K562 (cell line): ENCODE measurements at places on chromosomes 5 and 9. TPM values are rescaled to one million over a fixed set of nuclear protein-coding genes. Genes with fewer than 3 reads are reported as not detected.

- H3K4me1 ChIP-seq: no peaks in the 10 kb centered on the region
- no peaks in the 10 kb centered on the region for H3K36me3 ChIP-seq
- no peak for DNase-seq
- H3K27me3 ChIP-seq: no peaks in the 10 kb centered on the region
- no peak overlapping the region for H3K4me3 ChIP-seq
Observed at GRCh38 chr5:147140558-147140957, 94.3 kb upstream of the STK32A start.

DNA sequence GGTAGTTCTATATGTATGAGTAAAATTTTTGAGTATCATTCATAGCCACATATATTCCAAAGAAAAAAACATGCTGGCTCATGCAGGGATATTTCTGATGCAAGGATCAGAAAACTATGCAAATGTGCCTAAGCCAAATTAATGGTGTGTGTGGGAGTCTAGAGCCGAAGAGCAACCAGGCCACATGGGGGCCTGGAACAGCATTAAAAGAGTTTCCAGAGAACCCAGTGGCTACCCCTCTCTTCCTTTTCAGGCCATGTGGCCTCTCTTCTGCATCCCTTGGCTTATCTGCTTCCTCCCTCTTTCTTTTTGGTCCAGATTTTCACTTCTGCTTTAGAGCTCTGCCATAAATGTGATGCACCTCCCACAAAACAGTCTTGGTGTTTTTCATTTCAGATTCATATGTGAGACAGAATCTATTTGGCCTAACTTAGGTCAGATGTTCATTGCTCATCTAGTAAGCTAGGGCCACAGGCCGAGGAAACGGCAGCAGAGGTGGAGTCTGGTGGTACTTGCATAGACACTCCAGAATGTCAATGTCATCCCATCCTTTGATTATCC lies 300.0 kb downstream of the SH3GL2 start:
- DNase-seq: no peak
- no peaks in the 10 kb centered on the region for H3K4me1 ChIP-seq
- no peak overlapping the region for H3K27ac ChIP-seq
- H3K27me3 ChIP-seq: no peaks in the 10 kb centered on the region
- H3K4me3 ChIP-seq: no peak overlapping the region

DNA sequence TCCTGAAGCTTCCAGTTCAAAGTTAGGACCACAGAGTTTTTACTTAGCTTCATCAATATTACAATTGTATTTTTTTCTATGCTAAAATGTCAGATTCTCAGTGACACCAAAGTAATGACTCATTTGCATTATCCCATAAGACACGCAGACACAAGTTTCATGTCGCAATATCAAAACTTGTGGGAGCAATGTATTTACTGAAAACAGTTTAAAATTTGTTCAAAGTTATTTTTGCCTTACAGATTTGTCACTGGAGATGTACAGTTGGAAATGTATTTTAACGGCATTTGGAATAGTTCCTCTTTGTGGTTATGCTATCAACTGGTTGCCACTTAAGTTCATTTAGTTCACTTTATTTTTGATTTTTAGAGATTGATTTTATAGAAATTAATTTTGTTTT lies 36.2 kb upstream of the DAP start:
- H3K27ac ChIP-seq: no peak overlapping the region
- H3K27me3 ChIP-seq: peaks cover 32% of the 10 kb centered on the region
- no peaks in the 10 kb centered on the region for H3K4me1 ChIP-seq
- no peak for DNase-seq
- no peaks in the 10 kb centered on the region for H3K36me3 ChIP-seq

DNA sequence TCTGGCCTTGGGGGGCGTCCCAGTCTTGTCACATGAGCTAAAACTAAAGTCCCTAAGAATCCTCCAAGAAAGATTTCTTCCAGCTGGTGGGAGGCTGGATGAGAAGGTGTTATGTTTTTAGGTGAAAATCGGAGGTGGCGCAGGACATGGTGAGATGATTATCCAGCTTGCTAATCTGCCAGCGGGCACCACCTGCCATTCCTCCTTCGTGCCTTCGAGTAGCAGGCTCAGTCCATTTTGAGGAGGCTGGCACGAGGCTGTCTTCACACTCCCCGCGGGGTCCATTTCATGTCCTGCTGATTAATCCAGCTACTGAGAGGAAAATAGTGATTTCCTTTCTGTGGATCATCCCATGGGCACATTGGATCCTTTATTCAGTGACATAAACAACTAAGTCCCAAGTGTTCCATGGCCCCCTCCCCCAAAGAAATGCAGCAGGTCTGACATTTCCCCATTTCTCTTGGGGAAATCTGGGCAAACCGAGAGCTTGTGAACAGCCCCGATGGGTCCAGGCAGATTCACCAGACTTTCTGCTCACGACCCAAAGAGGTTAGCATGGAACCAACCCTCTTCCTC lies 38.2 kb upstream of the EXOC3 start:
- H3K4me1 ChIP-seq: no peaks in the 10 kb centered on the region
- DNase-seq: no peak
- peaks cover 74% of the 10 kb centered on the region for H3K27me3 ChIP-seq

DNA sequence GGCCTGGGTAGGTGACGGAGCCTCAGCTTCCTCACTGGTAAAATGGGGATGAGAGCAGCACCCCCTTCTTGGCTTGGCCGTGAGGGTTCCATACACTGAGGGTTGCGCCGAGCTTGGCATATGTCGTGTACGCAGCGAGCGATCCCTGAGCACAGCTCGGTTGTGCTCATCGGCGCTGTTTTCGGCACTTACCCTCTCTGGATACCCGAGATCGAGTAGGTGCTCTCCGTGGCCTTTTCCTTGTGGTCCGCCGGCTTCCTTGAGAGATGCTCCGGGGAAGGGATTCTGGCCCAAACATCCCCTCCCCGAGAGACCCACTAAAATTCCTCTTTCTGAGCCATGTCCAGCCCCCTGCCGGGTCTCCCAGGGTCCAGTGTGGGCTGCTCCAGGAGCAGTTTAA lies 40.0 kb upstream of the HMCN2 start:
- H3K27me3 ChIP-seq: no peaks in the 10 kb centered on the region
- H3K36me3 ChIP-seq: peaks cover 15% of the 10 kb centered on the region; the same call in 2 of the 3 replicates
- DNase-seq: no peak
- H3K4me3 ChIP-seq: no peak overlapping the region

- H3K27me3 ChIP-seq: no peaks in the 10 kb centered on the region; the same call in 2 of the 3 replicates
- H3K27ac ChIP-seq: no peak overlapping the region
- H3K36me3 ChIP-seq: no peaks in the 10 kb centered on the region
- H3K4me1 ChIP-seq: no peaks in the 10 kb centered on the region
- H3K4me3 ChIP-seq: no peak overlapping the region
Observed at GRCh38 chr5:137743031-137743640, 7.2 kb upstream of the KLHL3 start.

DNA sequence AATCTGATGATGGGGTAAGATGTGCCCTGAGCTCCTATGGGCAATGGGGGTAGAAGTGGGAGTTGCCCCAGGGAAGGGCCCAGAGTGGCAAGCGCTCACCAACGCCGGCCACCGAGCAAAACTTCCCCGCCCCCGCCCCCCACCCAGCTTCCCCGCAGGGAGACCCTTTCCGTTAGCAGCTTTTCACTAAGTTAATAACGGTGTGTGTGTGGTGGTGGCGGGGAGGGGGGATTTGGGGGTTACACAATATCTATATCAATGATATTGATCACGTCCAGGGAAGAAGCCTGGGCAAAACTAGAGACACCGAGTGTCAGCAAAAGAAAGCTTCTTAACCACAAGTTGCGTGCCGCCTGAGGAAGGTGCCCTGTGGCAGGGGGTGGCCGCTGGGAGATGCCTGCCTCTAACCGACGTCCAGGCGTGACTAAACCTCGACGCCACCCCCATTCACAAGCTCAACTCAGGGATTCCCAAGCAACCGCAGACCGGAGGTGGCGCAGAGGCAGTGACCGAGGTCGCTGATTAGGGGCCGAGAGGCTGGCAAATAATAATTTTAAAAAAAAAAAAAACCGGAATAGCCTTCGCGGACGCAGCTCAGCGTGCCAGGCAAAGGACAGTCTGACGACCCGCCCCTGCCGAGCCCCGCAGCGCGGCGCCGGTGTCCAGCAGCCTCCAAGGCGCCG lies 222.6 kb downstream of the MEF2C start:
- no peak for DNase-seq
- no peaks in the 10 kb centered on the region for H3K36me3 ChIP-seq
- peaks cover 10% of the 10 kb centered on the region; the same call in 1 of the 3 replicates for H3K27me3 ChIP-seq
- H3K4me1 ChIP-seq: no peaks in the 10 kb centered on the region
- H3K4me3 ChIP-seq: no peak overlapping the region; the same call in 1 of the 2 replicates

GRCh38 chr5:34047143-34047542 lies 4.1 kb upstream of the C1QTNF3 start:
- no peak overlapping the region for H3K27ac ChIP-seq
- no peak overlapping the region for H3K4me3 ChIP-seq
- 0 out of 3 replicates have a peak, but pooled peaks cover 4% of the 10 kb centered on the region for H3K27me3 ChIP-seq
- no peaks in the 10 kb centered on the region for H3K4me1 ChIP-seq
- H3K36me3 ChIP-seq: no peaks in the 10 kb centered on the region

- H3K27me3 ChIP-seq: no peaks in the 10 kb centered on the region
- H3K4me3 ChIP-seq: no peak overlapping the region
Observed at GRCh38 chr5:137206030-137206715, 293.0 kb downstream of the SPOCK1 start.

GRCh38 chr9:126860757-126861466 lies 473 bp downstream of the ZBTB34 start:
- H3K27ac ChIP-seq: peak overlapping the region; percentile 72
- H3K36me3 ChIP-seq: peaks cover 27% of the 10 kb centered on the region
- peak overlapping the region; percentile 75 for H3K4me3 ChIP-seq
- H3K4me1 ChIP-seq: peaks cover 26% of the 10 kb centered on the region

DNA sequence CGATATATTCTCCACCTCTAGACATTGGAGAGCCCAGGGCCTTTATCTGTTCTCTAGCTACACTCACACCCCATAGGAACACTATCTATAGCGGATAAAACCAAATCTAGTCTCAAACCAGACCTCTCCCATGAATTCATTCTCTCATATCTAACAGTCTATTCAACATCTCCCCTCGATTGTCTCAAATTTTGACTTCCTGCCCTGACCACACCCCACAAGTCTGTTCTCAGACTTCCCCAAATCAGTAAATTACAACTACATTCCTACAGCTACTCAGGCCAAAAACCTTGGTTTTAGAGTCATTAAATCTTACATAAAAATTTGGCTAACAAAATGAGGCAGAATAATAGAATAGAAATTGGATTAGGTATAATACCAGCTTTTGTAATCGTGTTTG lies 12.5 kb upstream of the SLC1A3 start:
- DNase-seq: no peak
- no peak overlapping the region for H3K4me3 ChIP-seq
- no peaks in the 10 kb centered on the region for H3K36me3 ChIP-seq
- no peak overlapping the region for H3K27ac ChIP-seq

- no peaks in the 10 kb centered on the region for H3K4me1 ChIP-seq
- H3K27me3 ChIP-seq: no peaks in the 10 kb centered on the region
- H3K4me3 ChIP-seq: no peak overlapping the region
- H3K27ac ChIP-seq: no peak overlapping the region
Observed at GRCh38 chr5:36178524-36178890, 26.6 kb downstream of the SKP2 start.

DNA sequence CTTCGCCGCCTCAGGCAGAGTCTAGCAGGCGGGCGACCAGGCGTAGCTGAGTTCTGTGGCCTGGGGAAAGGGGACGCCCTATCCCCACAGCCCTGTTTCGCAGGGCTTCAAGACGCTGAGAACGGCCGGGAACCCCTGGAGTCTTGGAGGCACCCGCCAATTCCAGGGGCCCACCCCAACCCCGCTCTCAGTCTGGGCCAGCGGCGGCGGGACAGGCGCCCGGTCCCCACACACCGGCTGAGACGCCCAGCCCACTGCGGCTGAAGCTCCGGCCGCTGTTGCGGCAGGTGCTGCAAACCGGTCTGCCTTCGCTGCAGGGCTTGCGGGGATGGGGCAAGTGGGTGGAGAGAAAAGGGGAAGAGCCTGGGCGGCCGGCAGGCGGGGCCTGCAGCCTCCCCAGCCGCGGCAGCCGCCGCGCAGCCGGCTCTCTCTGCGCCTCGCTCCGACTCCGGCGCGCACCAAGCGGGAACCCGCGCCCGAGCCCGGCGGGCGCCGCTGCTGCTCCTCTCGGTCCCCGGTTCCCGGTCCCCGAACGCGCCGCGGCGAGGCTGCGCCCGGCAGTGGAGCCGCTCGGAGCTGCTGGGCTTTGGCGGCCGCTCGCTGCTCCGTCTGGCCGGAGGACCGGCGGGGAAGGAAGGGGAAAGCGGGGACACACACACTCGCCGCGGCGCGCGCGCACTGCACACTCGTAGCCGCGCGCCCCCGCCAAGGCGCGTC lies at the start of gene PIP5K1B:
Gene PIP5K1B, plus strand, starts transcription at position 427 of the 717 bp plus-strand sequence. CDS start 117,375 bp downstream, outside the sequence.
- peaks cover 21% of the 10 kb centered on the region; the same call in 2 of the 3 replicates for H3K4me1 ChIP-seq
- H3K27me3 ChIP-seq: no peaks in the 10 kb centered on the region
- H3K4me3 ChIP-seq: peak within 1 kb of the TSS; percentile 75
- DNase-seq: peak; percentile 82
- H3K36me3 ChIP-seq: no peaks in the 10 kb centered on the region

- no peak overlapping the region for H3K4me3 ChIP-seq
- H3K4me1 ChIP-seq: no peaks in the 10 kb centered on the region
- no peak overlapping the region for H3K27ac ChIP-seq
- H3K27me3 ChIP-seq: no peaks in the 10 kb centered on the region
- DNase-seq: no peak
Observed at GRCh38 chr9:16171911-16172310, 619.1 kb downstream of the CCDC171 start.

- H3K4me1 ChIP-seq: peaks cover 11% of the 10 kb centered on the region
- no peaks in the 10 kb centered on the region for H3K36me3 ChIP-seq
- DNase-seq: peak; percentile 81
- H3K4me3 ChIP-seq: no peak overlapping the region
- no peak overlapping the region for H3K27ac ChIP-seq
- H3K27me3 ChIP-seq: peaks cover 41% of the 10 kb centered on the region
Observed at GRCh38 chr9:121550569-121551512, 51.2 kb upstream of the GGTA1 start.

DNA sequence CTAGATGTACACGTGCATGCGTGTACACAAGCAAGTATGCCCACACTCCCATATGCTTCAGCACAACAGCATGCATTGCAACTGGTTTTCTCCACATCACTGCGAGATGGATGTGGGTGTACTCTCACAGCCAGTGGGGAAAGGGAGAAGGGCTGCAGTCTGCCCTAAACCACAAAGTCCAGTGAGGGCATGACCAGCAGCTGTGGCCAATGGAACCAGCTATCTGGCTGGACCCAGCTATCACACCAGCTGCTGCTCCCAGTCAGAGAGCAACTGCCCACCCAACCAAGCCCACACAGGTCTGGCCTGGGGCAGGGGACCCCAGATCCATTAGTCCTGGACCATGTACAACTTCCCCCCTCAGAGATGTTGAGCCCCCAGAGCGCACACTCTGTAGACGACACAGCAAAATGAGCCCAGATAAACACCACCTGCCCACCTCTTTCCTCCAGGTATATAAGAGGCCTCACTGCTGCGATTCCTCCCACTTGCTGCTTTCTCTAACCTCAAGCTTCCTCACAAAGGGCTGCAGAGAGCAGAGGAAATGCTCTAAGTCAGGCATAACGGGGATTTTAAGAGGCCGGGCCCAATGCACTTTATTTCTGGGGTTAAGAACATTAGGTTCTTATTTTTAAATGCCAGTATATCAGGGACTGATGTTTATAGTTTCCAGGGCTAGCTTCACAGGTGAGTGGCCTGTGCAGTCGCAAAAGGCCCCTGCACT lies 39.0 kb downstream of the SHB start:
- no peaks in the 10 kb centered on the region for H3K36me3 ChIP-seq
- peaks cover 12% of the 10 kb centered on the region; the same call in 2 of the 3 replicates for H3K4me1 ChIP-seq
- H3K27ac ChIP-seq: no peak overlapping the region

MYO10 gene
- 0.24 and 0.34 TPM in 2 replicates for total RNA-seq

NEUROG1 gene
- not detected in 2 replicates for total RNA-seq

PCDHGB4 gene
- total RNA-seq: not detected in 2 replicates

RALGPS1 gene
- 1.9 and 2.6 TPM in 2 replicates for total RNA-seq

OGN gene
- total RNA-seq: 0.07 and 0.16 TPM in 2 replicates

PCA3 gene
- total RNA-seq: not detected in 2 replicates

RLN1 gene
- not detected in 2 replicates for total RNA-seq

HOMER1 gene
- 18.6 and 19.2 TPM in 2 replicates for total RNA-seq

PCDHB4 gene
- not detected in 2 replicates for total RNA-seq
